ENCODE measurements at places on chromosomes 2 and 18.

- H3K36me3 ChIP-seq: no peaks in the 10 kb centered on the region
- no peaks in the 10 kb centered on the region for H3K27me3 ChIP-seq
- no peaks in the 10 kb centered on the region for H3K4me1 ChIP-seq
- H3K4me3 ChIP-seq: no peak overlapping the region
- no peak overlapping the region for H3K27ac ChIP-seq
These were observed 647.8 kb upstream of the RAB6C start for GRCh38 chr2:129331638-129332037.

GRCh38 chr2:236081171-236081570 is 87.0 kb downstream of the GBX2 start:
- H3K27ac ChIP-seq: no peak overlapping the region
- H3K4me1 ChIP-seq: peaks cover 9% of the 10 kb centered on the region
- H3K36me3 ChIP-seq: no peaks in the 10 kb centered on the region
- H3K4me3 ChIP-seq: no peak overlapping the region
- H3K27me3 ChIP-seq: no peaks in the 10 kb centered on the region

- no peak overlapping the region for H3K4me3 ChIP-seq
- H3K27ac ChIP-seq: no peak overlapping the region
- H3K36me3 ChIP-seq: no peaks in the 10 kb centered on the region
- H3K27me3 ChIP-seq: no peaks in the 10 kb centered on the region
These were observed 301.3 kb downstream of the ZNF407 start for GRCh38 chr18:74898965-74899364.

GRCh38 chr2:75765798-75766197 is 55.1 kb upstream of the GCFC2 start:
- no peaks in the 10 kb centered on the region for H3K4me1 ChIP-seq
- no peaks in the 10 kb centered on the region for H3K36me3 ChIP-seq
- no peaks in the 10 kb centered on the region for H3K27me3 ChIP-seq
- H3K4me3 ChIP-seq: no peak overlapping the region
- DNase-seq: no peak

DNA sequence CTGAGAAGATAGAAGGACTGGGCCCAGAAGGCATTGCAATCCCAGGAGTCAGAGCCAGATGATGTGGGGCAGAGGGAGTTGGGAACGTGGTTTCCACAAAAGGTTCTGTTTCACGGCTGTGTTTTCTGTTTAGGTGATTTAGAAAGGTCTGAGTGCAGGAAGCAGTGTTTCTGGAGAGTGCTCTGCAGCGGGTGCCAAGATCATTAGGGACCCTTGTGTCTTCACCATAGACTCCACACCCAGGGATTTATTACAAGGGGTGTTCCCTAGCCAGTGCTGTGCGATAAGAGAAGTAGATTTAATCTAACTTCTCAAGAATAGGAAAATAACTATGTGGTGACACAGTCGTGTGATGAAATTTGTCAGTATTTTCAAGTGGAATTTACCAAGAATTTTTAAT is 221.1 kb upstream of the TPO start:
- no peaks in the 10 kb centered on the region for H3K27me3 ChIP-seq
- H3K36me3 ChIP-seq: no peaks in the 10 kb centered on the region
- DNase-seq: no peak
- H3K27ac ChIP-seq: no peak overlapping the region
- H3K4me1 ChIP-seq: no peaks in the 10 kb centered on the region

- no peaks in the 10 kb centered on the region for H3K36me3 ChIP-seq
- peak overlapping the region; percentile 88 for H3K4me3 ChIP-seq
- no peaks in the 10 kb centered on the region for H3K27me3 ChIP-seq
- H3K27ac ChIP-seq: peak overlapping the region; percentile 66
- DNase-seq: no peak
- H3K4me1 ChIP-seq: peaks cover 20% of the 10 kb centered on the region
These were observed 370 bp downstream of the KLHL29 start for GRCh38 chr2:23385351-23385747.

DNA sequence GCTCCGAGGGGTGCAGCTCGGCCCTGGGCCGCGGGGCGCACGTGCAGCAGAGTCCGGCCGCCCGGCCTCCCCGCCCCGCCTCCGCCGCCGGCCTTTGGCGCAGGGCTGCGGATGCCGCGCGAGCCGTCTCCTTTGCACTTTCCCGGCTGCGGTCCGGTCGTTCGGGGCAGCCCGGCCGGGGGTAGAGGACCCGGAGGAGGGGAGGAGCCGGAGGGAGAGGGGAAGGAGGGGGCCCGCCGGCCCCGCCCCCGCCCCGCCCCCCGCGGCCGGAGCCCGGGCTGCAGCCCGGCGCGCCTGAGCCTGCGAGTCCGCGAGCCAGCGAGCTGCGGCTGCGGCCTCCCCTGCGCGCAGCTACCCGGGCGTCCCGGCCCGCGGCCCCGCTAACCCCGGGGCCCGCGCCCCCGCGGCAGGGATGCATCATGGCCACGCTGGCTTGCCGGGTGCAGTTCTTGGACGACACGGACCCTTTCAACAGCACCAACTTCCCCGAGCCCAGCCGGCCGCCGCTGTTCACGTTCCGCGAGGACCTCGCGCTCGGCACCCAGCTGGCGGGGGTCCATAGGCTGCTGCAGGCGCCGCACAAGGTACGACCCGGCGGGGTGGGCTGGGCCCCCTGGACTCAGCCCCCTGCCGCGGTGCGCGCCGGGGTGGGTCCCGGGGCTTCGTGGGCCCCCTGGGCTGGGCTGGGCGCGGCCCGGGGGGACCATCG is at the start of gene FHOD3:
Gene FHOD3, plus strand, starts transcription at position 297 of the 709 bp plus-strand sequence. Its CDS starts 123 bp downstream, at position 420.
- H3K27me3 ChIP-seq: no peaks in the 10 kb centered on the region
- H3K36me3 ChIP-seq: no peaks in the 10 kb centered on the region
- DNase-seq: no peak
- no peaks in the 10 kb centered on the region for H3K4me1 ChIP-seq

DNA sequence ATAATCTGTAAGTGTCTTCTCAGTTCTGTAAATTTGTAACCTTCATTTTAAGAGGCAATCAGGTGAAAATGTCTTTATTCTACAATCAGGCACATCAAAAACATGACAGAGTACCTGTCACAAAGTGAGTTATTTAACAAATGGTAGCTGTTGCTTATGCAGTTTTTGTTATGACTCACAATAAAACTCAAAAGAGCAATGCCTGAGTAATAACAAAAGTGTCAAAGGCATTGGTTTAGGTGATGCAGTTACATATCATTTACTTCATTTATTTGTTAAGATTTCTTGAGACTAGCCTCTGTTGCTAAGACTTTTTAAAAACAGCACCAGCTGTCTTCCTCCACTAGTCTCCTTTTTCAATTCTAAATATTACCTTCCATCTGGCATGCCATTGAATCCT is 177.8 kb downstream of the KIAA1328 start:
- no peaks in the 10 kb centered on the region for H3K4me1 ChIP-seq
- H3K4me3 ChIP-seq: no peak overlapping the region
- no peak overlapping the region for H3K27ac ChIP-seq
- no peaks in the 10 kb centered on the region for H3K36me3 ChIP-seq
- no peaks in the 10 kb centered on the region for H3K27me3 ChIP-seq

DNA sequence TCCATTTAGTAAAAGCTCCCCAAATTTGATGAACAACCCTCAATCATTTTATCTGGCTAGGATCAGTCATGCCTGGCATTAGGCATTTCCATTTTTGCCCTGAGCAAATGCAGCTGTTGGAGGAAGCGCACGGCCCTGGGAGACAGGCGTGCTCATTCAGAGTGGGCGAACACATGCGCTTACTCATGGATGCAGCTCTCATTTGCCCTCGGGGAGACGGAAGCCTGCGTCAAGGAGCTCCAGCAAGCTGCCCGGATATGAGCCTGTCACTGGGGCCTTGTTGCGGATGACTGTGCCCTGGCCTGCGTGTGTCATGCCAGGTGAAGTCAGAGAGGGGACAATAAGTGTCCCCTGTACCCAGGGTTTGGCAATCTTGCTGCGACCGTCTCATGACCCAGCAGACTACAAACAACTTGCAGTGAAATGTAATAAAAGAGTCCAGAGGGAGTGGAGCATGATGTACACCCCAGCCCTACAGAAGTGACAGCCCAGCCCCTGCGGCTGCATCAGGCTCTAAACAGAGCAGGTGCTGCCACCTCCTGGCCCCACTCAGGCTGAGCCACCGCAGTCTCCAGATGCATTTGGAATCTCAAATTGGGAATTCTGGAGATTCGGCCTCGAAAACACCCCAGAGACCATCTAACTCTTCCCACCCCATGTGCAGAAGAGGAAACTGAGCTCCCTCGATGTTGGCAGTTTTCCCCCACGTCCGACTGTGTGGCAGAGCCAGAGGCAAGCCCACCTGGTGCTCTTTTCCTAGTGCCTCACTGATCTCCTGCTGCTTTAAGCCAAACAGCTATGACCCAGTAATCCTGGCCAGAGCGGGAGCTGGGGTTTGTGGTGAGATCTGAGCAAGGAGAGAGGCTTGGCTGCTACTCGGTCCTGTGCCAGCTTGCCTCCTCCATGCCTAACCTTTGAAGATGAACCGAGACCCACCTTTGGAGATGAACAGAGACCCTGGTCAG is 105.0 kb upstream of the ALK start:
- DNase-seq: no peak
- no peak overlapping the region for H3K27ac ChIP-seq
- H3K36me3 ChIP-seq: no peaks in the 10 kb centered on the region
- no peaks in the 10 kb centered on the region for H3K27me3 ChIP-seq
- H3K4me1 ChIP-seq: no peaks in the 10 kb centered on the region

DNA sequence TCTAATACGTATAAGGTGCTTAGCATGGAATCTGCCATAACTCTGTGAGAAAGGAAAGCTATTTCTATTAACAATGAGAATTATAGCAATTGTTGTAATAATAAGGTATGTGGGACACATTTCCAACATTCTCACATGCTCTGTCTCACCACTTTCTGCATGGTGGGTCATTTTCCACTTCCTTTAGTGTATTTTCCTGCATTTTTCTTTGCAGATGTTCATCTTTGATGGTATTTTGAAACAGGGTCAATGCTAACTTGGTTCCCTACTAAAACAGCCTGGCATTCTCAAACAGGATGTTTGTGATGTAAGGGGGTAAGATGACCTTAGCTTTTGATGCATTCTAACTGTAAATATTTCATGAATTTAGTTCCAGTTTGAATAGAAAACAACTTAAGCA is 54.7 kb downstream of the MYO1B start:
- H3K27ac ChIP-seq: no peak overlapping the region
- no peak for DNase-seq
- H3K4me3 ChIP-seq: no peak overlapping the region
- H3K27me3 ChIP-seq: no peaks in the 10 kb centered on the region
- no peaks in the 10 kb centered on the region for H3K36me3 ChIP-seq

GRCh38 chr18:63130176-63130575 is 189.4 kb downstream of the BCL2 start:
- no peak overlapping the region for H3K27ac ChIP-seq
- H3K36me3 ChIP-seq: no peaks in the 10 kb centered on the region
- no peak for DNase-seq
- H3K4me1 ChIP-seq: peaks cover 20% of the 10 kb centered on the region
- no peak overlapping the region for H3K4me3 ChIP-seq

GRCh38 chr2:1817256-1818051 is 73.1 kb upstream of the PXDN start:
- no peaks in the 10 kb centered on the region for H3K36me3 ChIP-seq
- no peaks in the 10 kb centered on the region for H3K27me3 ChIP-seq
- peak overlapping the region; percentile 41 for H3K4me3 ChIP-seq
- DNase-seq: peak; percentile 79
- peaks cover 35% of the 10 kb centered on the region for H3K4me1 ChIP-seq

- H3K27me3 ChIP-seq: no peaks in the 10 kb centered on the region
- no peaks in the 10 kb centered on the region for H3K36me3 ChIP-seq
- DNase-seq: no peak
- peaks cover 41% of the 10 kb centered on the region for H3K4me1 ChIP-seq
- H3K27ac ChIP-seq: peak overlapping the region; percentile 100
- peak overlapping the region; percentile 100 for H3K4me3 ChIP-seq
These were observed 7.9 kb upstream of the NR4A2 start for GRCh38 chr2:156340377-156340776.

GRCh38 chr2:171180229-171180930 is 19.7 kb upstream of the TLK1 start:
- no peaks in the 10 kb centered on the region for H3K4me1 ChIP-seq
- H3K4me3 ChIP-seq: no peak overlapping the region
- no peak for DNase-seq
- no peaks in the 10 kb centered on the region for H3K27me3 ChIP-seq
- H3K36me3 ChIP-seq: no peaks in the 10 kb centered on the region
- no peak overlapping the region for H3K27ac ChIP-seq

DNA sequence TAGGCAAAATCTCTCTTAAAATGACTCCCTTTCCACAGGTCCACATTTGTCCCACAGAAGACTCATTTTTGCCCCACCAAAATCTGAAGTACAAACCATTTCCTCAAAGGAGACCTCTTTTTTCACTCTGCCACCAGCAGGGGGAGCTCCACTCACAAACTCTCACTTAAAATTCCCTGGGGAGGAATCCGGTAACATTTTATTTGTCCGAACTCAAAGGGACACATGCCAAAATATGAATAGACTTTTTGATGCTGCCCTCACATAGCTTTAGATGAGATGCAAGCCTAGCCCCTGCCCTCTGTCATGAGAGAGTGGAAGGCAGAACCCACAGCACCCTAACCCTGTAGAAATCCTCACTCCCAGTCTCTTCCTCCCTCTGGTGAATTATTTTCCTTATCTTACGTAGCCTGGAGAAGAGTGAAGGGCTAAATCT is 57.1 kb downstream of the RMDN2 start:
- no peaks in the 10 kb centered on the region for H3K27me3 ChIP-seq
- H3K4me1 ChIP-seq: no peaks in the 10 kb centered on the region
- no peak for DNase-seq
- H3K36me3 ChIP-seq: no peaks in the 10 kb centered on the region
- H3K27ac ChIP-seq: no peak overlapping the region

- no peak overlapping the region for H3K4me3 ChIP-seq
- no peaks in the 10 kb centered on the region for H3K27me3 ChIP-seq
- H3K4me1 ChIP-seq: peaks cover 15% of the 10 kb centered on the region
- no peaks in the 10 kb centered on the region for H3K36me3 ChIP-seq
These were observed 149.3 kb downstream of the CSRNP3 start for GRCh38 chr2:165618806-165619205.

GRCh38 chr18:49142216-49142615 is 191.5 kb upstream of the SMAD7 start:
- no peak for DNase-seq
- no peak overlapping the region for H3K27ac ChIP-seq
- H3K4me1 ChIP-seq: no peaks in the 10 kb centered on the region
- no peak overlapping the region for H3K4me3 ChIP-seq

GRCh38 chr18:79644006-79644665 is 35.5 kb upstream of the CTDP1 start:
- H3K36me3 ChIP-seq: no peaks in the 10 kb centered on the region
- no peak for DNase-seq
- H3K27me3 ChIP-seq: no peaks in the 10 kb centered on the region
- no peak overlapping the region for H3K27ac ChIP-seq
- H3K4me3 ChIP-seq: no peak overlapping the region

DNA sequence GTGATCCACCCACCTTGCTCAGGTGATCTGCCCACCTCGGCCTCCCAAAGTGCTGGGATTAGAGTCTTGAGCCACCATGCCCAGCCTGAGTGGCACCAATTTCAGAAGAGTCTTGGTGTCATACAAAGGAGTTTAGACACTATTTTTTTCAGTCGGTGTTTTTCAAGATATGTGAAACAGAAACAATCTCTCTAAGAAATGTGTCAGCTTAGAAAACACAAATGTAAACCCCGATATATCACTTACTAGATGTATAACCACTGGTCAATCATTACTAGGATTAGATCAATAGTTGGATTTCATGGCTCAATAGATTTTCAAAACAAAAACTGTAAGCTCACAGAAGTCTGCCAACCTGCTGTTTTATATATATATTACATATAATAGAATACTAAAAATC is 67.2 kb upstream of the FRZB start:
- H3K4me3 ChIP-seq: no peak overlapping the region
- H3K36me3 ChIP-seq: peaks cover 25% of the 10 kb centered on the region
- H3K27ac ChIP-seq: no peak overlapping the region
- DNase-seq: no peak
- no peaks in the 10 kb centered on the region for H3K4me1 ChIP-seq
- no peaks in the 10 kb centered on the region for H3K27me3 ChIP-seq

- H3K27ac ChIP-seq: no peak overlapping the region
- no peaks in the 10 kb centered on the region for H3K27me3 ChIP-seq
- no peak for DNase-seq
- H3K4me3 ChIP-seq: no peak overlapping the region
- H3K4me1 ChIP-seq: no peaks in the 10 kb centered on the region
These were observed 53.9 kb upstream of the SETBP1 start for GRCh38 chr18:44626807-44627206.

All from thoracic aorta (tissue), 2 donors.